Large intestine (tissue), 12 donors: ENCODE measurements at places on chromosomes 6 and 20. TPM values are rescaled to one million over a fixed set of nuclear protein-coding genes. Genes with fewer than 3 reads are reported as not detected.

RIPOR3 gene
- 9.3 TPM for polyA plus RNA-seq

TFAP2D gene
- polyA plus RNA-seq, result not detected

PSORS1C2 gene
- polyA plus RNA-seq, result 0.04 TPM

DNA sequence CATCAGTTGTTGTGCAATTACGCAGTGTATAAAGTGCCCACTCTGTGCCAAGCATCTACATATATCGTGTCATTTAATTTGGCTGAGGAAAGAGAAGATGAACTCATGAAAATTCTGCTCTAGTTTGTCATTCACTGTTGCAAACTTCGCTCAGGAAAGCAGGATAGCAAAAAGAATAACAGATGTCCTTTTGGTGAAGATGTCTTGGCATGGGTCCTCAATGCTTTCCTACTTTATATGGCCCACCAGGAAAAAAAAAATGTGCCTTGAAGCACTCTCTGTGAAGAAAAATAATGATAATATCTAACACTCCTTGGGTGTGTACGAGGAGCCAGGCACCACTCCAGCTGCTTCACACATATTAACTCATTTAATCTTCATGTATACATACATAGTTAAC lies 5.6 kb upstream of the PHACTR1 start:
- no peak for DNase-seq

DNA sequence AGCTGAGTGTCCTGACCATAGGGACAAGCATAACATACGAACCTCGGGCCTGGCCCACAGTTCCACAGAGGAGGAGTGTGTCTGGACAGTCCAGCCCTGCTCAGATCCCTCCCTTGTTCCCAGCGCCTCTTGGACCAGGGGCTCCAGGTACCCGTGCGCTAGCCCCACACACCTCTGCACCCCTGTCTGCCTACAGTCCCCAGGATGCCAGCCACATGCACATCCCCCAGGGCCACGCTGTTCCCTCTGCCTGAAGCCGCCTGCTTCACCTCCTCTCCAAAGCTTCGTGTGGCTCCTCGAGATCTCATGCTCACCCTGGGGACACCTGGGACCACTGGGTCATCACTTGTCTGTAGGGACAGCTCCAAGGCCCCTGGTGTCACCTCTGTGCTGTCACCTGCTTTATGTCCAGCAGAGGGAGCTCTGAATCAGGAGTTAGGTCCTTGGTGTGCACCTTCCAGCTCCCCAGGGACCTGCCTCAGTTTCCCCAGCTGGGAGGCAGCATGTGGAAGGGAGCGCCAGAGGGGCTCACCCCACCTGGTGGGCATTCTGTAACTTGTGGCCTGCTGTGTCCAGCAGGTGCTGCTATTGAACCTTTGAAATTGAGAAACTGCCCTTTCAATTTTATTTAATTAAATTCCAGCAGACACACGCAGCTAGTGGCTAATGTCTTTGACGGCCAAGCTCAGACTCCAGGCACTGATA lies 7.3 kb upstream of the YTHDF1 start:
- DNase-seq, result no peak

GRCh38 chr6:4662886-4663285 lies 113.3 kb upstream of the CDYL start:
- DNase-seq, result no peak
